ENCODE measurements at places on chromosomes 7 and 10.
A peak's percentile ranks its signal among the peaks of the same experiment; 100 is the strongest.

- DNase-seq: no peak
These were observed 280.5 kb downstream of the CNTNAP2 start for GRCh38 chr7:146397141-146397540.

DNA sequence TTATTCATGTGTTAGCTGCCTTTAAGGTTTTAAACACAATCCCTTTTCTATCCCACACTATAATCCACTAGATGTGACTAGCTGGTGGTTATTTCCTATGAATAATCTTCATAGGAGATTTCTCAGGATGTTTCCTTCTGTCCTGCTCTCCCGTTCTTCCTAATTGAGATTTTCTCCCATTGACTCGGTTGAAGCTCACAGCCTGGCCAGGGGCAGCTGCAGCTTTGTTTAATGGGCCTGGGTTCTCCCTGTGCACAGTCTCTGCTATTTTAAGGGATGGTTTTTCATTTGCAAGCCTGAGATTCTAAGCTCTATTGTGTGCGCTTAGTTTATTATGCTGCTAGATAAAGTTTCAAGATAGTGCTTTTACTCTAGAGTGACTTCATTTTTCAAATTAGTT is 283.4 kb upstream of the AOAH start:
- no peak for DNase-seq

GRCh38 chr10:46019569-46020343 is 10.7 kb downstream of the NCOA4 start:
- DNase-seq: no peak

DNA sequence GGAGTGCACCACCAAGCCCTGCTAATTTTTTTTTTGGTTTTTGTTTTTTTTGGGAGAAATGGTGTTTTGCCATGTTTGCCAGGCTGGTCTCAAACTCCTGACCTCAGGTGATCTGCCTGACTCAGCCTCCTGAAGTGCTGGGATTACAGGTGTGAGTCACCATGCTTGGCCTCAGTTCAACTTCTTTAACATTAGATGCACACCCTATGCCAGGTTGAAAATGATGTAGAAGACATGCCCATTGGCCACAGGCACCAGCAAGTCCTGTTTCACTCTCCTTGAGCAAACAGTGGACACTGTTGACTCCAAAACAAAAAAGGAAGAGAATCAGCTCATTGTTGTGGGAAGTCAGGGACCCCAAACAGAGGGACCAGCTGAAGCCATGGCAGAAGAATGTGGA is 1205.3 kb downstream of the REEP3 start:
- DNase-seq: no peak

- no peak for DNase-seq
These were observed 105.5 kb downstream of the SLIT1 start for GRCh38 chr10:97080051-97080776.

- no peak for DNase-seq
These were observed 85.4 kb downstream of the DOCK4 start for GRCh38 chr7:112120696-112121217.

DNA sequence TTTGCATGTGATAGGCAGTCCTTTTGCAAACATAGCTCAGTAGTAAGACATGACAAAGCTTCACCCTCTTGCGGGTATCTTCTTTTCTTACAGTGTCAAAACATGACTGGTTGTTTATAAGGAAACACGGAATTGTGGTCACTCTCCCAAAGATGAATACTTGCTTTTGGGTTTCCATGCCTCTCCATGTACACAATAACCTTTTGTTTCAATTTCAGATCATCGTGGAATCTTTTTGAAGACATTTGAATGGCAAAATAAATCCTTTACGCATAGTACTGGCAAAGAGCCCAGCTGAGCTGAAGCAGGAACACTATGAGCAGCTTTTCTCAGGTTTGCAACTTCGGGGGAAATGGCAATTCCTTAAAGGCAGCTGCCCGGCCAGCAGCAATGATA is 156.8 kb upstream of the FRMD4A start:
- no peak for DNase-seq

DNA sequence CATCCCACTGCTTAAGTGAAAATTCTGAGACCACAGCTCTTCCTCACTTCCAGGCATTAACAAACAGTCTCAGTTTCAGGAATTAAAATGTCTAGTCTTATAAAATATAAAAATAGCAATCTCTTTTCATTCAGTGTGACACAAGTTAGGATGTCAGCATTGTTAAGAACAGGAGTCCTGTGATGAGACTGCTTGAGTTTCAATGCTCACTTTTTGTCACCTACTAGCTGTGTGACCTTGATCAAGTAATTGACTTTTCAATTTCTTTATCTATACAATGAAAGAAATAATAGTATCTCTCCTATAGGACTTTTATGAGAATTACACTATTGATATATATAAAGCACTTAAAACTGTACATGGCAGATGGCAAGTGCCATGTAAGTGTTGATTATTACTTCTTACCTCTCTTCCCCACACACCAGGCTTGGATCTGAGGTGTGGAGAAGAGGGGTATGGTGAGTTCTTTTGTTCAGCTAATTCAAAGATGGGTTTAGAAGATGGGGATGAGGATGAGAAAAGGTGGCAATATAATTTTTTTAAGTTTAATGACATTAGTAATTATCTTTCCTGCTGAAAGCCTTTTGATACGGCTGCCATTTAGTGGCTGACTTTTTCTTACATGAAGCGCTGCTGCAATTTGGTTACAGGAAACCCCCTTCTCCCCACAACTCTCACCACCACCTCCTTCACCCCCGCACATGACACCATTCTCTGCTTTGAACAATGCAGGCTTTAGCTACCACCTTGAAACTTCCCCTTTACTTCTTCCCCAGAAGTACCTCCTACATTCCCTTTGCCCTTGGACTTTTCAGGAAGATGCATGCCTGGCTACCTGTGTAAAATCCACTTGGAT is 20.8 kb upstream of the HYAL4 start:
- no peak for DNase-seq

DNA sequence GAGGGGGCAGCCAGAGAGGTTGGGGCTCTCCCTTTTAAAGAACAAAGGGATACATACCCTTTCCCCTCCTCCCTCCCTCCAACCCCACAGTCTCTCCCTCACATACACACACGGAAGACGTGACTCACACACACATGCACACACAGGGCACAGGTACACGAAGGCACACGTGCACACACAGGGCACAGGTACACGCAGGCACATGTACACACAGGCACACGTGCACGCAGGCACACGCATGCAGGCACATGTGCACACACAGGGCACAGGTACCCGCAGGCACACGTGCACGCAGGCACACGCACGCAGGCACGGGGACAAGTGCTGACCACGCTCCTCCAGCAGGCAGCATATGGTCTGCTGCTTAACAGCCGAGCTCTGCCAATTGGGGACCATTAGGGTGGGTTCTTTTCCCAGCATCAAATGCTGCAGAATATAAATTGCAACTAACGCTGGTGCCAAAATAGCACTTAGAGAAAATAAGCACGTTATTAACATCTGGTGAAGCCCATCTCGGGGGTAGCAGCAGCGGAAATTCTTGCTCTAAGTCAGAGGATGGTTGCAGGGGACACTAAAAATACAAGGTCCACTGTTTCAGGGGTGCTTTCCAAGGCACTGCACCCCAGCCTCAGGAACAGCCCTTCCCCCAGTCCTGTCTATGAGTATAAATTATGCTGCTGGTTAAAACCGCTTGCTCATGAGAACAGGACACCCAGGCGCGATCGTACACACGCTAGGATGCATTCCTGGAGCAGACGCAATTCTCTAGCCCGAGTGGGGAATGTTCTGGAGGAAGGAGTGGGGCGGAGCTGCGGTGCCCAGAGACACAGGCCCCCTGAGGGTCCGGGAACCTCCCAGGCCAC is 55.2 kb upstream of the TNRC18 start:
- DNase-seq: peak; percentile 74

DNA sequence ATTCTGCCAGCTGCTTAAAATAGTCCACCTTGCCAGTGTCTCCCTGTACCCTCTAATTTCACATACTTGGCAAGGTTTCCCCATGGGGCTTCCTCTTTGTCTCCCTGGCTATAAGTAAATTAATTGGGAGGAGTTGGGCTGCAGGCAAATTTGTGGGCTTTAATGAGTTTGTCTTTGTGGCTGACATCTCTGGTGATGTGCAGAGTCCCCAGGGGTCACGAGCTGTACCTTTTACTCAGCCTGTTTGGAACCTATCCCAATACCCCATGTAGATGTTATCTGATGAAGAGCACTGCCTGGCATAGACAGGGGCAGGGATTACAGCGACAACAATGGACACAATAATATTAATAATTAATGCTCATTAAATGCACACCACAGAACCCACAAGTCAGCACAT is 132.5 kb downstream of the SLIT1 start:
- DNase-seq: no peak

DNA sequence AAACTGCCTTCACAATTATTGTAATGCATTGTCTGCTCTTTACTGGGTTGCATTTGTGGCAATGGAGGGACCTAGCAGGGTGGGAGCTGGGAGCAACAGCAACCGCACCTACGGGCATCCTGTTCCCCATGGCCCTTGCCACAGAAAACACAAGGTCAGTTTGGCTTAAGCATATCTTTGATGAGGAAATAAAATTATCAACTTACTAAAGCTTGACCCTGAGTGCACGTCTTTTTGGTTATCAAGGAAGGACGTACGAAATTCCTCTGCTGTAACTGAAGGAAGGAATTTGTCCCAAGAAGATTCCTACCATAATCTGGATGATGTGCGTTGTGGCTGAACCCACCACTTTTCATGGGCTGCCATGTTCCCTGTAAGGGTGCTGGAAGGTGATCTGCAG is 19.9 kb upstream of the PTPRN2 start:
- no peak for DNase-seq

DNA sequence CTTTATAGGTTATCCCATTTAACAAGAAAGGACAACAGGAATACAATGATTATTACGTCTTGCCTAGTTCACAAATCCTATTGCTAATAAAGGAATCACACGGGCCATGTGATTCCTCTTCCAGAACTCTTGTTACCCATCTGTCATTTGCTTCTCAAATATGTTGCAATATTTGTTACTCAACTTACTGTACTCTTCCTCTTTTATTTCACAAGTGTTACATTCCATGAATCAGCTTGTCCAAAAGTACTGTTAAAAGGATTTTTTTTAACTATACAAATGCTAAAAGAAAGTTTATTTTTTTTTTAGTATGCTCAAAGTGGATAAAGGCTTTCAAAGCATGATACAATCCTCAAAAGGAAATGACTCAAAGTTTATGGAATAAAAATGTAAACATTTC is 3.9 kb upstream of the CD36 start:
- DNase-seq: peak; percentile 83

GRCh38 chr10:50540069-50540825 is 83.5 kb downstream of the SGMS1 start:
- no peak for DNase-seq

DNA sequence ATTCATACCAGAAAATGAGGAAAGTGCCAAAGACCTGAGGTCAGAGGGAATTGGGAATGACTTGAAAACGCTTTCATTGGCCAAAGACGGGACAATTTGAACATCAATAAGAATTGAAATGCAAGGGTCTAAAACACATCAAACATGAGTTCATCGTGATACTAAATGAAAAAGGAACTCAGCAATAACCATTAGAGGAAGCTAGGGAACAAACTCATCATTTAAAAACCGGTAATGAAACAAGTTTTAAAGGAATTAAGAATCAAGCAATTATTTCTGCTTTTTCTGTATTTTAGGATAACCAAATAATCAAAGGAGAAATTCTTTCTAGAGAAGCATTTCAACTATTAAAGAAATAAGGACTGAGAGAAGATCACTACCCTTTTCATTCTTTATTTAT is 303.1 kb downstream of the ARHGAP12 start:
- DNase-seq: no peak

DNA sequence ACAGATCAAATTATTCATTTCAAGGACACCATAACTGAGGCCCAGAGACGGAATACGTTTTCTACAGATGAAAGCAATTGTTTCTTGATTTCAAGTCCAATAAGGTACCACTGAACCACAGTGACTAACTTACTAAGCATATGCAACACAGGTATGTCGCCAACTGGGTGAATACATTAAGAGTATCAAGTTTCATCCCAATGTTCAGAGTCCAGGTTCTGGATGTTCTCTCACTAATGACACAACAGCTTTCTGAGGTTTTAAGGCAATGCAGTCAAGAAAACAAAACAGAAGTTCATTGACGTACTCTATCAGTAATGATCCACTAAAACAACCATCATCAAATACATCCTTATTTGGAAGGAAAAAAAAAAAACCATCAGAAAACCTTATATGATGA is 35.8 kb downstream of the NSUN6 start:
- no peak for DNase-seq

- DNase-seq: no peak
These were observed 3.6 kb upstream of the HOXA11 start for GRCh38 chr7:27188386-27189294.

DNA sequence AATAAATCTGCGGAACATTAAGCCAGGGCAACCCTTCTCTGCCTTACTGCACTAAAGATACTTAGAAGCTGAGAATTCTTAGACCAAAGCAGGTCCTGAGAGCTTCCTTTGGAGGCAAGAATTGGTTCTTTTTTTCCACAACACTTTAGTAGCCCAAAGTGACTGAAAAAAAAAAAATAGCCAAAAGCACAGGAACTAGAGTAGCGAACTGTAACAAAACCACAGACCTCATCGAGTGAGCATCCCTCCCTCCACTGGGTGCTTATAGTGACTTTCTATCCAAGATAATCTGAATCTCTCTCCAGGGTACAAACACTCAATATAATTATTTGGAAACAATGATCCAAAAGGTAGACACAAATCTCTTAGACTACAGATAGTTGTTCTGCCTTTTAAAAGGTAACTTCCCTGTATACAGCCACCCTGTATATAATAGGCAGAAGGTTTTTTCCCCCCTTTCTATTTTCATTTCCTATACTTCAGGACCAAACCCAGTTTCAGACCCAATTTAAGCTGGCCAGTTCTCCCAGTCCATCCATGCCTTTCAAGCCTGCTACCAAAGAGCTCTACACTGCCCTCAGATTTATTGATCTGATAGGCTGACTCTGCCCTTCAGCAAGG is 31.6 kb upstream of the KCNIP2 start:
- no peak for DNase-seq

- no peak for DNase-seq
These were observed 126.5 kb upstream of the HABP2 start for GRCh38 chr10:113426181-113426877.

GRCh38 chr10:6396652-6397051 is 183.4 kb downstream of the PRKCQ start:
- peak; percentile 85 for DNase-seq

- no peak for DNase-seq
These were observed 10.7 kb downstream of the AMZ1 start for GRCh38 chr7:2698581-2699288.

- peak; percentile 68 for DNase-seq
These were observed 49.7 kb downstream of the BZW2 start for GRCh38 chr7:16695621-16696237.

- no peak for DNase-seq
These were observed 52.8 kb downstream of the CFAP46 start for GRCh38 chr10:132889556-132889955.

DNA sequence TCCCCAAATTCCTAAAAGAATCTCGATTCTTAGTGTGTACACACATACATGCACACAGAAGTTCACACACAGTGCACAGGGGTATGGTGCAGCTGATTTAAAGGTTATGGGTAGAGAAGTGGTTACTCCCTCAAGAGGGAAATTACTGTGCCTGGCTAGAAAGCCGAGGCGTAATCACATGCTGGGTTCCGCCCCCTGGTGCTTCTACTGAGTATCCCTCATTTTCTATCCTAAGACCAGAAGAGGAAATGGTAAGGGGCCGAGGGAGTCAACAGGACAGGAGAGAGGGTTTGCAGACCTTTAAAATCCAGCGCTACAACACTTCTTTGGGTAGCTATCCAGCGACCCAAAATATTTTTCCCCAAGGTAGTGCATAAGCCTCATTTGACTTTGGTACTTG is 147.3 kb upstream of the TMEM196 start:
- no peak for DNase-seq

- DNase-seq: no peak
These were observed 1101.7 kb upstream of the GHITM start for GRCh38 chr10:83037653-83038052.
